ENCODE measurements at places on chromosomes 5 and 9. TPM values are rescaled to one million over a fixed set of nuclear protein-coding genes. Genes with fewer than 3 reads are reported as not detected.

- H3K36me3 ChIP-seq, result no peaks in the 10 kb centered on the region
- no peak overlapping the region for H3K4me3 ChIP-seq
- H3K4me1 ChIP-seq, result no peaks in the 10 kb centered on the region
- H3K27ac ChIP-seq, result no peak overlapping the region
- no peak for DNase-seq
Observed at GRCh38 chr5:58631895-58632294, 49.0 kb downstream of the RAB3C start.

DNA sequence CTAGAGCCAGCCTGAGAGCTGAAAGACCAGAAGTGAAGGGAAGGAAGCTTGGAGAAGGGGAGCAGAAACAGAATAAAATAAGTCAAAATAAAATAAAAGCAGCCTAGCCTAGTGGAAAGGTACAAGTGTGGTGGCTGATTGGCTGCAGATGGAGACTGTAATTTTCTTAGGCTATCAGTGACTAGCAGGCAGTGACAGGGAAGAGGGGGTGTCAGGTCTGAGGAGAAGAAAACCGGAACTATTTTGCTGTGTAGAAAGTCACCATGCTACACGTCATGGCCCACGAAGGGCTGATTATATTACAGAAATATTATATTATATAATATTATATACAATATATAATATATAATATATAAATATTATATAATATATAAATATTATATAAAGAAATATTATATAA lies 98.1 kb upstream of the TAF11L2 start:
- peaks cover 7% of the 10 kb centered on the region for H3K4me1 ChIP-seq
- H3K36me3 ChIP-seq, result no peaks in the 10 kb centered on the region
- no peaks in the 10 kb centered on the region for H3K27me3 ChIP-seq
- DNase-seq, result no peak
- H3K4me3 ChIP-seq, result no peak overlapping the region

- DNase-seq, result no peak
- no peaks in the 10 kb centered on the region for H3K36me3 ChIP-seq
- H3K4me1 ChIP-seq, result peaks cover 2% of the 10 kb centered on the region
- no peak overlapping the region for H3K27ac ChIP-seq
- no peaks in the 10 kb centered on the region for H3K27me3 ChIP-seq
Observed at GRCh38 chr9:123795336-123795735, 134.6 kb downstream of the DENND1A start.

DNA sequence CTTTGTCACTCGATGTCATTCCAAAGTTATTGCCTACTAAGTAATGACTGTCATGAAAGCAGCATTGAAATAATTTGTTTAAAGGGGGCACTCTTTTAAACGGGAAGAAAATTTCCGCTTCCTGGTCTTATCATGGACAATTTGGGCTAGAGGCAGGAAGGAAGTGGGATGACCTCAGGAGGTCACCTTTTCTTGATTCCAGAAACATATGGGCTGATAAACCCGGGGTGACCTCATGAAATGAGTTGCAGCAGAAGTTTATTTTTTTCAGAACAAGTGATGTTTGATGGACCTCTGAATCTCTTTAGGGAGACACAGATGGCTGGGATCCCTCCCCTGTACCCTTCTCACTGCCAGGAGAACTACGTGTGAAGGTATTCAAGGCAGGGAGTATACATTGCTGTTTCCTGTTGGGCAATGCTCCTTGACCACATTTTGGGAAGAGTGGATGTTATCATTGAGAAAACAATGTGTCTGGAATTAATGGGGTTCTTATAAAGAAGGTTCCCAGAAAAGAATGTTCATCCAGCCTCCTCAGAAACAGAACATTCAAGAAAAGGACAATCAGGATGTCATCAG lies 11.3 kb downstream of the TLR4 start:
- no peaks in the 10 kb centered on the region for H3K4me1 ChIP-seq
- H3K4me3 ChIP-seq, result no peak overlapping the region
- H3K27me3 ChIP-seq, result no peaks in the 10 kb centered on the region
- DNase-seq, result no peak
- no peak overlapping the region for H3K27ac ChIP-seq

DNA sequence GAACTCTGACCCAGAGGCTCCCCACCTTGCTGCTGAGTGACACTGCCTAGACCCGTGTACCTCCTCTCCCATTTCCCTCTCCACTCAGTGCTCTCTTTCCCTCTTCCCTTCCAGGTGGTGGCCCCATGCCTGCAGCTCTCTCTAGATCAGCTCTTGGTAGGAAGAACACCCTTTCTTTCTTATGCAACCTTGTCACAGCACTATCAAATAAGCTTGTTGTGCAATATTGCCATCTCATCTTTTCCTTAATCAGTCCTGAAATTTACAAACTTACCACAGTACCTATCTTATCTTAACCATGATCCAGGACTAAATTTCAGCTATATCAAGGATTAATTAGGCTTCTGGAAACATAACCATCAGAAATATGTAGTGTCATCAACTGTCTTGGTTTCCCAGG lies 88.6 kb downstream of the ZFAND5 start:
- H3K4me1 ChIP-seq, result no peaks in the 10 kb centered on the region
- no peak overlapping the region for H3K27ac ChIP-seq
- H3K4me3 ChIP-seq, result no peak overlapping the region
- DNase-seq, result no peak
- no peaks in the 10 kb centered on the region for H3K36me3 ChIP-seq
- no peaks in the 10 kb centered on the region for H3K27me3 ChIP-seq

DNA sequence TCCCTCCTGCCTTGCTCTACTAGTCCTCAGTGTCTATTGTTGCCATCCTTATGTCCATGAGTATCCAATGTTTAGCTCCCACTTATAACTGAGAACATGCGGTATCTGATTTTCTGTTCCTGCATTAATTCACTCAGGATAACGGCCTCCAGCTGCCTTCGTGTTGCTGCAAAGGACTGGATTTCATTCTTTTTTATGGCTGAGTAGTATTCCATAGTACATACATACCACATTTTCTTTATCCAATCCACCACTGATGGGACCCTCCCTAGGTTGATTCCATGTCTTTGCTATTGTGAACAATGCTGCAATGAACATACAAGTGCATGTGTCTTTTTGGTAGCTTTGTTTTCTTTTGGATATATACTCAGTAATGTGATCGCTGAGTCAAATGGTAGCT lies 50.4 kb downstream of the FNIP1 start:
- H3K4me3 ChIP-seq, result no peak overlapping the region
- no peaks in the 10 kb centered on the region for H3K27me3 ChIP-seq
- no peaks in the 10 kb centered on the region for H3K36me3 ChIP-seq
- no peaks in the 10 kb centered on the region for H3K4me1 ChIP-seq
- no peak for DNase-seq

TTC1 gene
- total RNA-seq, result 34.2 TPM

SLC28A3 gene
- not detected for total RNA-seq
